ENCODE measurements at places on chromosomes 16 and 17. TPM values are rescaled to one million over a fixed set of nuclear protein-coding genes. Genes with fewer than 3 reads are reported as not detected.

GRCh38 chr16:84111525-84111924, 5.2 kb downstream of the MBTPS1 start:
- DNase-seq = no peak

The ENO3 gene
- 22.9 TPM for polyA plus RNA-seq

The TOP2A gene
- 174 TPM for polyA plus RNA-seq

The AIPL1 gene
- 0.19 TPM for polyA plus RNA-seq

DNA sequence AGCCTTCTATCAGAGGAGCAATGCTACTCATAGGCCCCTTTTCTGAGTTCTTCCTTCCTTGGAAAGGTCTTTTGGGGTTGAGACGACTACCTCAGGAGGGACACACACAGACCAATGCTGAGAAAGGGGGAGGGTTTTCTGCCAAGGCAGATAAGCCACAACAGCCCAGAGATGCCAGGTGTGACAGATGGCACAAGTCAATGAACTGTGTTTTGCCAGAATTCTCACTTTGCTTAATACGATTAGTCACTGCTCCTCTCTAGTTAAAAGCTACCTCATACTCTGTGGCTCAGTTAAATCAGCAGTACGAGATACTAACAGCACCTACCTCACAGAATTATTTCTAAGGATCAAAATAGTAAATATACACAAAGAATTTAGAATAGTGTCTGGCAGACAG, 8.0 kb downstream of the BRD7 start:
- DNase-seq = no peak

DNA sequence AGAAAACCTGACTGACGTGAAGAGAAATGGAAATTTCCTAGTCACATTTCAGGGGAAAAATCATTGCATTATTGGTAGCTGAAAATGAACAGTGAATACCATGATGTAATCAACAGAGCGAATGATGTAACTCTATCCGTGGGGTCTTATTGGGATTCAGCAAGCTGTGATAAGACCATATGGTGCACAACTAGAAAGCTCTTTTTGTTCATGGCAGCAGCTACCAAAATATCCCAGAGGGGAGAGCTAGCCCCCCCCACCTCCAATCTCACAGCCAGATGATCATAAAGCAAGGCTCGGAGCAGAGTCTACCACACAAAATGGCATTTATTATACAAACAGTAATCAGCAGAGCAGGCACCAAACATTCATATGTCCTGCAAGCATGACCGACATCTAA, 22.2 kb upstream of the DNAH17 start:
- no peak for DNase-seq

- no peak for DNase-seq
Observed at GRCh38 chr17:42142371-42142896, 12.4 kb downstream of the RAB5C start.
